SK-N-SH (cell line): ENCODE measurements at places on chromosomes 12 and 14. TPM values are rescaled to one million over a fixed set of nuclear protein-coding genes. Genes with fewer than 3 reads are reported as not detected.
A peak's percentile ranks its signal among the peaks of the same experiment; 100 is the strongest.

IGFBP6 gene
- 290 and 570 TPM in 2 replicates for polyA plus RNA-seq

DNAJC22 gene
- polyA plus RNA-seq = 4.5 and 5.3 TPM in 2 replicates

AMDHD1 gene
- 0.07 and 0.10 TPM in 2 replicates for polyA plus RNA-seq

CCDC175 gene
- not detected in 2 replicates for polyA plus RNA-seq

IAPP gene
- 0.42 TPM in 1 of 2 replicates, not detected in the other for polyA plus RNA-seq

FOXM1 gene
- polyA plus RNA-seq = 17.0 and 29.9 TPM in 2 replicates

TRHDE gene
- 0.46 and 1.1 TPM in 2 replicates for polyA plus RNA-seq

DCN gene
- polyA plus RNA-seq = 5.5 and 8.9 TPM in 2 replicates

GRCh38 chr12:7610006-7610405, 55.7 kb downstream of the APOBEC1 start:
- H3K27me3 ChIP-seq = no peaks in the 10 kb centered on the region
- H3K36me3 ChIP-seq = no peaks in the 10 kb centered on the region
- H3K4me1 ChIP-seq = no peaks in the 10 kb centered on the region

DNA sequence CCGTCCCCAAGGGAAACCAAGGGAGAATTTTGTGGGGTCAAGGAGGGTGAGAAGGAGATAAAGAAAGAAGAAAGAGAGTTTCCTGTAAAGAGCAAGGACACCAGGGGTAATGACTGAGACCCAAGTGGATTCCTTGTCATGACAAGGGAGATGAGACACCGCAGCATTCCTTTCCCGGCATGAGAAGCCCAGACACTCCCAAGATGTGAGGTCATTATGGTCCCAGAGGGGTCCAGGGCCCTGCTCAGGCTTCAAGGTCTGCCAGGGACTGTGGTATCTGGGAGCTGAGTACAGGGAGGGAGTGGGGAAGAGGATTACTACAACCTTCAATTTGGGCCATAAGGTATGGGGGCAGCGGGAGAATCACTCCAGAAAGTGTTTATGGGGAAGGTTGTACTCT, 58.1 kb downstream of the SPTB start:
- H3K4me1 ChIP-seq = no peaks in the 10 kb centered on the region
- no peaks in the 10 kb centered on the region for H3K36me3 ChIP-seq
- H3K27me3 ChIP-seq = no peaks in the 10 kb centered on the region
- H3K27ac ChIP-seq = no peak overlapping the region
- H3K4me3 ChIP-seq = no peak overlapping the region

GRCh38 chr12:27511031-27511722, 12.8 kb upstream of the PPFIBP1 start:
- H3K36me3 ChIP-seq = no peaks in the 10 kb centered on the region
- H3K27me3 ChIP-seq = no peaks in the 10 kb centered on the region
- no peak overlapping the region for H3K4me3 ChIP-seq
- H3K4me1 ChIP-seq = 0 out of 2 replicates have a peak, but pooled peaks cover 7% of the 10 kb centered on the region

GRCh38 chr12:218728-219590, 5.0 kb upstream of the SLC6A12 start:
- H3K4me3 ChIP-seq = no peak overlapping the region
- DNase-seq = no peak
- H3K4me1 ChIP-seq = peaks cover 2% of the 10 kb centered on the region; the same call in 1 of the 2 replicates
- no peaks in the 10 kb centered on the region for H3K27me3 ChIP-seq
- no peaks in the 10 kb centered on the region for H3K36me3 ChIP-seq

DNA sequence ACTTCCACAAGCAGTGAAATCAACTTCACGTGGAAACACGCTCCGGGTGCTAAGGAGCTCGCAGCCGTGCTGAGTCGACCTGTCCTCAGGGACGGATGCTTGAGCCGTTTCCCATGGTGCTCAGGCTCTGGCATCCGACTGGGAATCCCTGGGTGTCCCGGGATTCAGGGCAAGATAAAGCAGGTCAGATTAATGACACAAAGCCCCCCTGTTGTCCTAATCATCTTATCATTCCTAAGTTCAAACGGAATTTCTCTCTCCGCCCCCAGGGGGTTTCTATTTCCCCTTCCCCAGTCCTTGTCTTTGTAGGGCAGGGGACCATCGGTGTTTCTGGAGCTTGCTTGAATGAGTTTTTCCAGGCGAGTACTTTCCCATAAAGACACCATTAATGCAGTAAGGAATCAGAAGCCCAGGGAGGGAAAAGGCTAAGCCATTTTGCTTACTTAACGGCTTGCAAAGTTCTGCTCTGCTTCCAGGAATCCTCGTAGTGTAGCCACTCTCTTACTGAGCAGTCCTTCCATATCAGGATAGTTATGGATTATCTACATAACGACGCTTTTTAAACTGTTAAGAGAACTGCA, 116.5 kb downstream of the TMEM132C start:
- no peaks in the 10 kb centered on the region for H3K4me1 ChIP-seq
- no peak overlapping the region for H3K27ac ChIP-seq
- no peaks in the 10 kb centered on the region for H3K27me3 ChIP-seq
- no peak overlapping the region for H3K4me3 ChIP-seq
- DNase-seq = no peak
- H3K36me3 ChIP-seq = no peaks in the 10 kb centered on the region

GRCh38 chr14:38053666-38054065, 154.0 kb upstream of the SSTR1 start:
- H3K4me3 ChIP-seq = no peak overlapping the region
- DNase-seq = no peak
- no peaks in the 10 kb centered on the region for H3K27me3 ChIP-seq
- H3K36me3 ChIP-seq = no peaks in the 10 kb centered on the region

DNA sequence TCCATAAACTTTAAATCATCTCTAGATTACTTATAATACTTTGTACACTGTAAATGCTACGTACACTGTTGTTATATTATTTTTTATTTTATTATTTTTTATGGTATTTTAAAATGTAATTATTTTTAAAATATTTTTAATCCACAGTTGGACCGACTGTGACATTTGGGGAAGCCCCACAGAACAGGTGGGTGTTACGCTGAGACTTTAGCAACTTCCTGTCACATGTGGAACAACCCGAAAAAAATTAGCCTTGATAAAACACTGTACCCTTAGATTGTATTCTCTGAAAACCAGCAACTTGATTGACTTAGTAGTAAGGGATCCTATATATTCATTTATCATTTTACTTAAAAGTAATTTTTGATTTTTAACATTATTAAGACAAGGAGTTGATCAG, 1755.7 kb upstream of the SEL1L start:
- DNase-seq = no peak
- no peaks in the 10 kb centered on the region for H3K27me3 ChIP-seq
- H3K27ac ChIP-seq = no peak overlapping the region
- no peaks in the 10 kb centered on the region for H3K36me3 ChIP-seq
- H3K4me3 ChIP-seq = no peak overlapping the region

DNA sequence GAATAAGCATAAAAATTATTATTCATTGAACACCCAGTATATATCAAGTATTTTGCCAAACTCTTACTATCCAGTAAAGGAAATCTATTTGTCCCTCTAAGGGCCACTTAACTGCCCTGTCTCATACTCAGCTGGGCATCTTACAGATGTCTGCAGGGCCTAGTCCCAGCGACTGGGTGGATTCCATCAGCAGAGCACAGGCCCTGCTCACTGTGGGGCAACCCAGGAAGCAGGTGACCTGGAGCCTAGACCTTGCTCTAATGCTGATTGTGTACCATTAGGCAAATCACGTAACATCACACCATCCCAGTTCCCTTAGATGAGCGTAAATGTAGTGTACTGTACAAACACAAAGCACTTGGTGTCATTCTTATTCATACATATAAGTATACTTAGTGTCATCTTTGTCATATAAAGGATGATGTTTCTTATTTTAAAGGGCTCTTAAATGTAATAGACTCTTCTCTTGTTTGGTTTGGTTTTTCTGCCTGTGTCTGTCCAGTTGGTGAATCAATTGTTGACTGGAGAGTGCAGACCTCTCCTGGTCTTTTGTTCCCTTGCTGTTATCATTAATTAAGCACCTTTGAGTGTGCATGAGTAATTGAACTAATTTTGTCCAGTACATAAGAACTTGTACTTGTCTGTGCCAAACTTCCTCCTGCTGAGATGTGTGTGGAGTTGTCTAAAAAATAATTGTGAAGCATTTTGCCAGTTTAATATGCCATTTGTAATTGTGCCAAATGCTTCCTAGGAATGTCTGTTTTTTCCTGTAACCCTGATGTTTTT, 49.3 kb downstream of the RAB35 start:
- peaks cover 4% of the 10 kb centered on the region; the same call in 1 of the 2 replicates for H3K27me3 ChIP-seq
- H3K36me3 ChIP-seq = no peaks in the 10 kb centered on the region
- H3K27ac ChIP-seq = no peak overlapping the region
- H3K4me3 ChIP-seq = no peak overlapping the region
- no peak for DNase-seq

DNA sequence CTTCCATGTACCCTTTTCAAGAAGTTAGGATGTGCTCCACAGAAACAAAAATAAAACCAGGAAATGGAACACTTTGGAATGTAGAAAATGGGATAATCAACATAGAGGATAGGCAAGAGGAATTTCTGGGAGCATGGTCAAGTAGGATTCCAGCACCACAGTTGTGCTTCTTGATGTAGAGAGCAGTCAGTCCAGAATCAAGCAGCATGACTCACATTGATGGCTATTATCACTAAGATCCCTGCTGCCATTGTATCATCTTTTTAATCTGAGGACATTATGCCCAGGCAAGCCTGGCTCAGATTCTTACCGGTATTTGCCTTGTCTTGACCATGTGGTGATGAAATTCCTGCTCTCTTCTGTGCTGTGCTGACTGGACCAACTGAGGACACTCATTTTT, 5.7 kb downstream of the ETFRF1 start:
- peaks cover 26% of the 10 kb centered on the region for H3K36me3 ChIP-seq
- no peak for DNase-seq
- H3K27ac ChIP-seq = peak overlapping the region; percentile 50
- H3K4me1 ChIP-seq = peaks cover 10% of the 10 kb centered on the region
- no peak overlapping the region for H3K4me3 ChIP-seq
- H3K27me3 ChIP-seq = no peaks in the 10 kb centered on the region

GRCh38 chr14:58280954-58281787, 17.2 kb upstream of the ARID4A start:
- H3K4me3 ChIP-seq = no peak overlapping the region
- no peaks in the 10 kb centered on the region for H3K27me3 ChIP-seq
- peak overlapping the region; percentile 84 for H3K27ac ChIP-seq
- peaks cover 18% of the 10 kb centered on the region; the same call in 1 of the 2 replicates for H3K4me1 ChIP-seq
- peaks cover 43% of the 10 kb centered on the region for H3K36me3 ChIP-seq

GRCh38 chr14:79749065-79749464, 462.2 kb downstream of the DIO2 start:
- H3K4me1 ChIP-seq = no peaks in the 10 kb centered on the region
- H3K27ac ChIP-seq = no peak overlapping the region
- no peak for DNase-seq
- H3K36me3 ChIP-seq = no peaks in the 10 kb centered on the region
- no peaks in the 10 kb centered on the region for H3K27me3 ChIP-seq
- H3K4me3 ChIP-seq = no peak overlapping the region

- no peak overlapping the region for H3K4me3 ChIP-seq
- H3K36me3 ChIP-seq = no peaks in the 10 kb centered on the region
- no peaks in the 10 kb centered on the region; the same call in 1 of the 2 replicates for H3K4me1 ChIP-seq
- H3K27ac ChIP-seq = no peak overlapping the region
- H3K27me3 ChIP-seq = no peaks in the 10 kb centered on the region
Measured at GRCh38 chr12:21718944-21719650, 55.4 kb downstream of the KCNJ8 start.

DNA sequence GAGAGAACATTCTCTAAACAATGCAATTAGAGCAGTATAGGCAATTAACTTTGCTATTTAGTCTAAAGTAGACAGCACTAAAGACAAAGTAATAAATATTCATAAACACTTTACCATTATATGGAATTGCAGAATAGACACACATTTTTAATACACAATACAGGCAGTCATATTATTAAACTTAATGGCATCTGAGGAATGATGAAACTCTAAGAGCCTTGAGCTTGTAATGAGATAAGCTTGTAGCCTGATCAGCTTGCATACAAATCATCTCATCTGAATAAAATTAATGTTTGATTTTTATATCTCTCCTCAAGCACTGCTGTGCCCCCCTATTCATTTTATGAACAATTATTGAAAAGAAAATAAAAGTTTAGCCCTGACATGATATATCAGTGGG, 107.6 kb downstream of the MGAT4C start:
- no peaks in the 10 kb centered on the region for H3K27me3 ChIP-seq
- H3K4me3 ChIP-seq = no peak overlapping the region
- H3K27ac ChIP-seq = no peak overlapping the region
- no peak for DNase-seq
- no peaks in the 10 kb centered on the region for H3K36me3 ChIP-seq
- H3K4me1 ChIP-seq = peaks cover 10% of the 10 kb centered on the region; the same call in 1 of the 2 replicates

DNA sequence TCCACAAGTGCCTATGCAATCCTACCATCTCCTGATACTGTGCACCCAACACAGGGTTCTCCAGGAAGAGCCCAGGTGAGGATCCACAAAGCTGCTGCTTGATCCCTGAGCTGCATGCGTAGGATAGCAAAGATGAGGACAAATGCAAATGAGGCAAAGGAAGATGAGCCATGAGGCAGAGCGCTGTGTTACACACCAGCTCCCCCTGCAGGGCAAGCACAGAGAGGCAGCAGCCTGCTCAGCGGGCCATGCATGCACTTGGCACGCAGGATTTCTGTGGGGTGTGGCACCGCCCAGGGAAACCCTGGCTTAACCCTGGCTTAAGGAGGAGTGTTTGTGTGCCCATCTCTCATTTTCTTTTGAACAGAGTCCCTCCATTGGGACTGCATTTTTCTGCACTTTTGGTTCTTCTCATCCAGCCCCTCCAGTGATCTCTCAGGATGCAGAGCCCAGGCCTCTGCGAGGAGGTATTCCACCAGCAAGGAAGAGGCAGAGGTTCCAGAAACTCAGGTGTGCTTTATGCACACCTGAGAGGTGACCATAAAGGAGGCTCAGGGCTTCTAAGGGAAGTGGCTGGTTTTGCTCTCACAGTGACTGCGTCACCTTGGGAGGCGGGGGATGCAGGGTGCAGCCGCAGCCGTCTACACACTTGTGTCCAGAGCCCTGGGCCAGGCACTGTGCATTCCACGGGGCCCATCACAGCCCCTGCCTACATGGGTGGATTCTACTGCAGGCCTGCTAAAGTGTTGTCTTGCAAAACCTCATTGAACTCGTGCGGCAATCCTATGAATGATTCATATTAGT, 973.3 kb upstream of the TMEM132C start:
- no peak overlapping the region for H3K27ac ChIP-seq
- H3K4me3 ChIP-seq = no peak overlapping the region
- no peaks in the 10 kb centered on the region for H3K4me1 ChIP-seq
- DNase-seq = peak; percentile 63

DNA sequence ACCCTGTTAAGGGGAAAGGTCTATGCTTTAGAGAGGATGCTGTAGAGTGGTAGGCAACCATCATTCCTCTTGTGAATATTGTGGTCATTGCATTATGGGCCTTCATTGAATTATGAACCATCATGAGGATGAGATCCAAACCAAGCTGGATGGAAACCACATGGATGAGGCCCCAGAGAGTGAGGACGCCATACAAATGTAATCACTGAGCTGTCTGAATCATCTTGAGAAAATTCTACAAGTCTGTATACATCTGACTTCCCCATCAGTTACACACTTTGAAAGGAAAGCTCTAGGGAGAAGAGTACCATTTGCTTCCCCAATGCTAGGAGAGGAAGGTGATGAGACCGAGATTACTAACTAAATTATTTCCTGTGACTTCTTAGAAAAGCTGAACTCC, 172.9 kb downstream of the CACNA1C start:
- H3K36me3 ChIP-seq = no peaks in the 10 kb centered on the region
- H3K4me3 ChIP-seq = no peak overlapping the region
- no peaks in the 10 kb centered on the region for H3K4me1 ChIP-seq
- DNase-seq = no peak
- H3K27me3 ChIP-seq = no peaks in the 10 kb centered on the region
- H3K27ac ChIP-seq = no peak overlapping the region
